Uterine smooth muscle cell (primary cell): ENCODE measurements at places on chromosomes 13 and 19. TPM values are rescaled to one million over a fixed set of nuclear protein-coding genes. Genes with fewer than 3 reads are reported as not detected.

Gene BEST2
- 0.25 TPM in 1 of 2 replicates, not detected in the other for total RNA-seq

Gene ZNF792
- 3.0 and 5.1 TPM in 2 replicates for total RNA-seq

Gene ASF1B
- 7.2 and 24.0 TPM in 2 replicates for total RNA-seq

Gene ACTMAP
- total RNA-seq = 0.77 and 1.1 TPM in 2 replicates

Gene APOC4
- total RNA-seq = not detected in 2 replicates

Gene FBN3
- not detected in 2 replicates for total RNA-seq

Gene FCAR
- not detected in 2 replicates for total RNA-seq

Gene DDA1
- 16.2 and 25.8 TPM in 2 replicates for total RNA-seq

Gene NLRP5
- not detected in 2 replicates for total RNA-seq

Gene OR10H5
- not detected in 2 replicates for total RNA-seq

Gene HIF3A
- total RNA-seq = 0.75 and 8.7 TPM in 2 replicates

Gene TRPC4
- total RNA-seq = 4.2 and 4.8 TPM in 2 replicates

Gene TUBA3C
- not detected in 2 replicates for total RNA-seq

Gene PTH2
- total RNA-seq = not detected in 2 replicates

Gene MATK
- total RNA-seq = not detected in 2 replicates

Gene JOSD2
- 31.3 and 32.5 TPM in 2 replicates for total RNA-seq

Gene ARRDC5
- total RNA-seq = not detected in 2 replicates

Gene ZNF91
- total RNA-seq = 11.3 and 18.6 TPM in 2 replicates

Gene SHISA2
- under 0.01 TPM in 1 of 2 replicates, not detected in the other for total RNA-seq

Gene HCST
- 0.22 and 1.5 TPM in 2 replicates for total RNA-seq

Gene IGSF23
- not detected in 2 replicates for total RNA-seq

Gene PABPC3
- total RNA-seq = 0.11 and 0.37 TPM in 2 replicates

Gene IFNL1
- total RNA-seq = not detected in 2 replicates

Gene PCSK4
- total RNA-seq = 2.3 and 4.4 TPM in 2 replicates

Gene NCR1
- total RNA-seq = not detected in 2 replicates

Gene ELSPBP1
- not detected in 2 replicates for total RNA-seq

Gene ZNF724
- total RNA-seq = 4.2 and 11.6 TPM in 2 replicates

Gene MYADM
- total RNA-seq = 8.1 and 11.0 TPM in 2 replicates

Gene JAK3
- total RNA-seq = 0.55 and 1.5 TPM in 2 replicates
